B cell (primary cell): ENCODE measurements at places on chromosomes 7 and 10. TPM values are rescaled to one million over a fixed set of nuclear protein-coding genes. Genes with fewer than 3 reads are reported as not detected.

CPN1 gene
- not detected in 2 replicates for total RNA-seq

PNLIPRP3 gene
- total RNA-seq: not detected in 2 replicates

ASB15 gene
- total RNA-seq: not detected in 2 replicates

ERVW-1 gene
- not detected in 2 replicates for total RNA-seq

KIF20B gene
- total RNA-seq: 24.6 and 25.3 TPM in 2 replicates

ZNF488 gene
- total RNA-seq: not detected in 2 replicates

NYAP1 gene
- total RNA-seq: not detected in 2 replicates

- DNase-seq: no peak
Measured at GRCh38 chr7:85426487-85426960, 239.7 kb upstream of the SEMA3D start.

DNA sequence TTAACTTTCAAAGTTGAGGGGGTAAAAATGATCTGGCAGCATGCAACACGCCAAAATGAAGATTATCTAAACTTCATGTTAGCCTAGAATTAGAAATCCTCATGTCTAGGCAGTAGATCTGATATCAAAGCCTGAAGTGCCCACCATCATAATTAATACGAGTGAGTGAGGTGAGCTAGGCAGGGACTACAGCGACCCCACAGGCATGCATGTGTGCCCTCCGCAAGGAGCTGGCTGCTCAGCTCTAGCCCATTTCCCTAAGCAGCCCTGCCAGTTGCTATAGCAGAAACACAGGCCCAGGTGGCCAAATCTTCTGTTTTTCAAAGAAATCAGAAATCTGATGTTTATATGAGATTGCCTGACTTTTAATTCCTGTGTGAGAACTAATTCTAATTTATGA is 93.1 kb upstream of the IFRD1 start:
- DNase-seq: no peak

- DNase-seq: no peak
Measured at GRCh38 chr10:70094250-70094649, 38.4 kb downstream of the AIFM2 start.

DNA sequence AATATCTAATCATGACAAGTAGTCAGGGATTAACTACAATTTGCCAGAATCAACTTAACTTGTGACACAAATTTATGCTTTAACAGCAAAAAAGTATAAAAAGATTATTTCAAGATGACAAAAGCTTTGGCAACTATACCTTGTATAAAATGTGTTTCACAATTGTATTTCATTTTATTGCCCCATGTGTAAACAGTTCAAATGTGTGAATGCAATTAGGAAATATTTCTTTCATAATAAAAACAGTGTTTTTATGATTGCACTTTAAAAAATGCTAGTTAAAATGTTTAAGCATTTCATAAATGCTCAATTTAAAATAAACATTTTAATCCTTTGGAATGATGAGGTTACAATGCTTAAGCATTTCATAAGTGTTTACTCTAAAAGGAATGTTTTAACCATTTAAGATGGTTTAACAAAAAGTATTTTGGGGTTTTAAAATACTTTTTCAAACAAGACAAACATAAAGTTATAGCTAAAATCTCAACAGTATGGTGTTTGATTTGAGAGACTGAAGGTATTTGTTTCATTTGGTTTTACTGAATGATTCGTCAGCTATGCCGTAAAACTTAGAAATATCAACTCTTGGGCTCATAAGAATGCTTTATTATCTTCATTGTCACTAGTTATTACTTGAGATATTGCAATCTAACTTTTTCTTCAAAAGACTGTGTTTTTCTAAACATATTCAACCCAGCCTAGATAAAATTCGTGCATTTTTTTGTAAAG is 50.1 kb downstream of the SFTPD start:
- DNase-seq: no peak

DNA sequence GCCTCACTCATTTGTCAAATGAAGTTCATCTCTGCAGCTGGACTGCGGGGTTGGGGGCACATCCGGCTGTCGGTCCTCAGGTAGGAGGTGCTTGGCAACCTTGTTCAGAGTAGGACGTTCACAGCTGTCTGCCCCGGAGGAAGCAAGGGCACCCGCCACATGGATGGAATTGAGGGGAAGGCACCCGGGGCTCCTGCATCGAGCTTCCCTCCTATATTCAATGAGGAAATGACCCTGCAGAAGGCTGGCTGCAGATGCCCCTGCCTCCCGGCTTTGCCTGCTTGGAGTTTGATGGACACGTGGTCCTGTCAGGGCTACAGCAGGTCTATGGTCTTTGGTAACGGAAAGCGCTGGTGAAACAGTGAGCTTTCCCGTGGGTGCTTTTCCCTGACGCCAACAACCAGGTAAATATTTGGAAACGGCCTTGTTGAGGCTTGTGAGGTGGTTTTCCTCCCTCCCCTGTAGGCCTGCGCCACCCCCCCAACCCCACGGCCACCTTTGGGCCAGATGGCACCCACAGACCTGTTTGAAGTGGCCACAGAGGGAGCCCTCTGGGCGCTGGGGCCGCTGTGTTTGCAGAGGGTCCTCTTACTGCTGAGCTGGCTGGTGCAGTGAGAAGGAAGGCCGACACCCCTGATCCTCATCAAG is 32.9 kb downstream of the HTRA1 start:
- no peak for DNase-seq

- peak; percentile 19 for DNase-seq
Measured at GRCh38 chr7:140917258-140917657, 7.5 kb downstream of the BRAF start.

GRCh38 chr10:7662522-7662921 is 4.2 kb downstream of the ITIH5 start:
- DNase-seq: no peak

- peak; percentile 85 for DNase-seq
Measured at GRCh38 chr7:100130608-100131453, 4.1 kb downstream of the MBLAC1 start.

GRCh38 chr10:24715246-24715769 is 8.4 kb downstream of the ARHGAP21 start:
- no peak for DNase-seq

DNA sequence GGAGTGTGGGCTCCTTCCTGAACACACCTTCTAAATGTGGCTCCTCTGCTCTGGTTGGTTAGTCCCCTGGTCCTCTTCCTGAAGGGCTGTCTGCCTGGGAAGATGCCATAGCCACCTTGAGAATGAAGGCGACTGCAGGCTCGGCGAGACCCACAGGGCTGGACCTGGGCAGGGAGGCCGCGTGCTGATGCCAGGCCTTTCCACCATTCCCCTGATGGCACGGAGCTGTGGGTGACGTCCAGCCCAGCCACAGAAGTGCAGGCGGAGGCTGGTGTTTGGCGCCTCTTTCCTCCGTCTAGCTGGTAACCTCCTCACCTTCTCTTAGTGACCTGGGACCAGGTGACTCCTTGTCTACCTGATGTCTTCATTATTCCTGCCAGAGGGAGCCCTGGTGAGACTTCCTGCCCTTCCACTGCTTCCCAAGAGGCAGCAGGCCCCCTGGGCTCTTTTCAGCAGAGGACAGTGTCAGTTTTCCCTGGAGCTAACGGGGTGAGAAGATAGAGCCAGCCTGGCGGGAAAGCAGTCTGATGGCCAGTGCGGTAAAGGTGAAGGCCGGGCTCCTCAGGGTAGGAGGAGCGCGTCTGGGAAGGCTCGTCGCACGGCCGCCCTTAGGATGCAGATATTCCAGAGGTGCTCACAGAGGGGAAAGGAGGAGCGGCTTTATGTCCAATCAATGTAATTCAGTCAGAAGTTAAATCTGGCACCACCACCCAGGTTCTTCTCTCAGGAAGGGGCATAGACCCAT is 34.9 kb downstream of the GBX1 start:
- no peak for DNase-seq

GRCh38 chr7:158765020-158765419 is 60.4 kb upstream of the NCAPG2 start:
- no peak for DNase-seq

- no peak for DNase-seq
Measured at GRCh38 chr10:110433740-110434139, 64.0 kb upstream of the DUSP5 start.
